T-helper 2 cell (primary cell): ENCODE measurements at places on chromosomes 11 and 22.

- no peak for DNase-seq
Observed at GRCh38 chr11:71247551-71248250, 4.7 kb downstream of the SHANK2 start.

DNA sequence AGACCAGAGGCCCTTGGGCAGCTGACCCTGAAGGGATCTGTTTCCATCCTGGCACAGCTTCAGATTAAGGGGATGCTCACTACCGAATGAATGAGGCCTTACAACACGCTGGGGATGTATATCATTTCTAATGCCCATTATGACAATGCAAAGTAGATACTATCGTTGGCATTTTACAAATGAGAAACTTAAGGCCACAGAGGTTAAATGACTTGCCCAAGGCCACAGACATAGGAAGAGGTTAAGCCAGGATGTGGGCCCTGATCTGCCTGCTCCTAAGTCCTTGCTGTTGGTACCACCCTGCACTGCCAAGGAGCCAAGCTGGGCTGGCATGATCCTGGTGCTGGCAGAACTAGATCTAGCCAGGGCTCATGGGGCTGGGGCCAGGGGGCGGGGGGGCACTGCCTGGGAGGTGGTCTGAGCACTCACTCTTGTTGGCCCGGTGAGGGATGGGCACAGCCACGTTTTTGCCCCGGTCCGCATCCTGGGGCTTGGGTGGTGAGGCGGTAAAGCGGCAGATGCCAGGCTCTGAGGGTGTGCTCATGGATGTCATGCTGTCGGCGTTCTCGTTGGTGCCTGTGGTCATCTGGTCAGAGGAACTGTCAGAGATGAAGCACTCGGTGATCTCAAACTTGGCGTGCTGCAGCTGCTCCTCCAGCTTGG, 102.8 kb downstream of the CEP164 start:
- no peak for DNase-seq

GRCh38 chr11:44803009-44803408, 76.2 kb downstream of the TSPAN18 start:
- no peak for DNase-seq

DNA sequence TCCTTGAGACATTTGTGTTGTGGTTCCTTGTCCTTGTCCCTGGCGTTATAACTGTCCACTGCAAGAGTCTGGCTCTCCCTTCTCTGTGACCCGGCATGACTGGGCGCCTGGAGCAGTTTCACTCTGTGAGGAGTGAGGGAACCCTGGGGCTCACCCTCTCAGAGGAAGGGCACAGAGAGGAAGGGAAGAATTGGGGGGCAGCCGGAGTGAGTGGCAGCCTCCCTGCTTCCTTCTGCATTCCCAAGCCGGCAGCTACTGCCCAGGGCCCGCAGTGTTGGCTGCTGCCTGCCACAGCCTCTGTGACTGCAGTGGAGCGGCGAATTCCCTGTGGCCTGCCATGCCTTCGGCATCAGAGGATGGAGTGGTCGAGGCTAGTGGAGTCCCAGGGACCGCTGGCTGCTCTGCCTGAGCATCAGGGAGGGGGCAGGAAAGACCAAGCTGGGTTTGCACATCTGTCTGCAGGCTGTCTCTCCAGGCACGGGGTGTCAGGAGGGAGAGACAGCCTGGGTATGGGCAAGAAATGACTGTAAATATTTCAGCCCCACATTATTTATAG, 23.0 kb downstream of the MYBPC3 start:
- no peak for DNase-seq

GRCh38 chr11:118913411-118914125, 12.2 kb downstream of the BCL9L start:
- peak; percentile 26 for DNase-seq
